ENCODE measurements at places on chromosomes 6 and 20.
A peak's percentile ranks its signal among the peaks of the same experiment; 100 is the strongest.

GRCh38 chr20:61900011-61900944 is 165.4 kb downstream of the TAF4 start:
- no peak for DNase-seq

DNA sequence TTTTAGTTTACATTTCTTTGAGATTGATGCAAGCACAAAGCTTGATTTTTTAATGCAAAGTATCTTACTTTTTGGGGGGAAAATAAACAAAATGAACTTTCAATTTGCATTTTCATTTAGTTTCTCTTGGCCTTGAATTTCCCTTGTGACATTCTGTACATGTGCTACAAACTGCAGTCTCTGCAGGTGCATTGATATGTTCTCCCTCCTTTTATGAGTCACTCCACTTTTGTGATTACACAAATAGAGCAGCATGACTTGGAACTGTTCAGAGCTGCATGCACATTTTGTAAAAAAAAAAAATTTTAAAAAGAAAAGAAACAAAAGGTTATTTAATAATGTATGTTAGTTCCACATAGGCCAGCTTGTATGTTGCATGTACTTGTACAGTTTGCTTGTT is 220.0 kb upstream of the KCNQ5 start:
- no peak for DNase-seq

GRCh38 chr20:17838921-17839320 is 129.7 kb downstream of the SNX5 start:
- DNase-seq = no peak

DNA sequence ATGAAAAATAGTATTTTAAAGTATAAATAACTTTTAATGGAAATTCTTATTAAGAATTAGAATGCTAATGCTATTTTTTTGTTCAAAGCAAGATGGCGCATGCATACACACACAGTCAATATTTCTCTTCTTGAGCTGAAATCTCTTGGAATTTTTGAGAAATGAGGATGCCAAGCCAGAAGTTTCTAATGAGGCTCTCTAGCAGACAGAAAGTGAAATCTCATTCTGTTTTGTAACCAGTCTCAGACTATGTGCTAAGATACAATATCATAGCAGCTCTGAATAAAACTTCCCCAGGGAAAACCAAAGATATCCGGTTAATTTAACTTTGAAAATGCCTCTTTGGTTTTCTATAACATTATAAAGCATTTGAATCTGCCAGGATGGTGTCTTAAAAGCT is 97.2 kb upstream of the HDAC2 start:
- no peak for DNase-seq

DNA sequence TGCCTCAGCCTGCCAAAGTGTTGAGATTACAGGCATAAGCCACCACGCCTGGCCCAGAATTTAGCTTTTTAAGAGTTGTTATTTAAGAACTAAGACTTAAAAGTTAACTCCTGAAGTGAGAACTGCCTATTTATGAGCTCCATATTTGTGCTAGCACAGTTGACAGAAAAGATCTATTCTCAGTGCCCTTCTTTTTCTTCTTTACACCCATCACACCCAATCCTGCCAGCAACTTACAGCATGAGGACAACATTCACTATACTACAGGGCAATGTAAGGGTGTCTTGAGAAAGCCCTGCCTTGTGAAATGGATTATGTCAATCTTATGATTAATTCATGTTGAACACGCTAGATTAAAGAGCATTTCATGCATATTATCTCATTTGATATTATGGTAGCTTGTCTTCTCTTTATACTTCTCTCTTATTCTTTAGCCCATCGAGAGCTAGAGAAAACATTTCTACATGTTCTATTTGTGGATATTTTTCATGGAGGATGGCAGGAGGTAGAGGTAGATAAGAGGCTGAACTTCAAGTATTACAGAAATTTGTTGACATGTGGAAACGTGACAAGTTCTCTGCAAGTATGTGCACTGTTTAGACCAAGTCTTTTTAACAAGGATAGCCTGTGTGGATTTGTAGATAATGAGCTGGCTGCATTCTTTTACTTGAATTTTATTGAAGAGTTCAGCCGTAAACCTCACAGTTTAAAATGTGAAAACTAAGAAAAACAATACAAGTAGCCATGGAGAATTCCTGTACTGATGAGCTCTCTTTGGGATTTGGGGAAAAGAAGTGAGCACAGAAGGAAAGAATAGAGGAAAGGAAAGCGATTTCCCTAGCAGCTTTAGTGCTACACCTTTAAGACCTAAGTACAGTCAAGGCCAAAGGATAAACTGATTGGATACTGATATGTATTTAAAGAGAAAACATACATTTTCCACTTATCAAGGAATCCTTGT is 212.2 kb downstream of the ARHGAP18 start:
- no peak for DNase-seq

DNA sequence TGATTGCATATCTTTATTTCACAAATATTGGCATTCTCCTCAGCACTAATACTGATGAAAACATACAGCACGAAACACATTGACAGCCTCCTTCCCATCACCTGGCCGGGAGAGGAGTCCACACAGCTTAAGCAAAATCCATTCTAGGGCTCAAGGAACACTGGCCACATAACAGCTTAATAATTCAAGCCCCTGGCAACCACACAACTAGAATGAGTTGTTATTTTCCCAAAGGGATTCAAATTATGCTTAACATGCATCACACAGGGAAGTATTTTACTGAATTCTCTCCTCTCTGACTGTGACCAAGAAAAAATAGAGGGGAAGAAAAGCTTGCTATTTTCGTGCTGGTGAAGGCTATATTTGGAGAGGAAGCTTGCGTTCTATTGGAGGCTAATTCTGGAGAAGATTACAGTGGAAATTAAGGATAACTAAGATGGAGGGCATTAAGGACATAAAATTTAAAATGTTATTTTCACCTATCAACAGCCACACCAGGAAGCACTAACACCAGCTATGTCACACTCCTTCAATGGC is 198.5 kb downstream of the ADGRG6 start:
- no peak for DNase-seq

DNA sequence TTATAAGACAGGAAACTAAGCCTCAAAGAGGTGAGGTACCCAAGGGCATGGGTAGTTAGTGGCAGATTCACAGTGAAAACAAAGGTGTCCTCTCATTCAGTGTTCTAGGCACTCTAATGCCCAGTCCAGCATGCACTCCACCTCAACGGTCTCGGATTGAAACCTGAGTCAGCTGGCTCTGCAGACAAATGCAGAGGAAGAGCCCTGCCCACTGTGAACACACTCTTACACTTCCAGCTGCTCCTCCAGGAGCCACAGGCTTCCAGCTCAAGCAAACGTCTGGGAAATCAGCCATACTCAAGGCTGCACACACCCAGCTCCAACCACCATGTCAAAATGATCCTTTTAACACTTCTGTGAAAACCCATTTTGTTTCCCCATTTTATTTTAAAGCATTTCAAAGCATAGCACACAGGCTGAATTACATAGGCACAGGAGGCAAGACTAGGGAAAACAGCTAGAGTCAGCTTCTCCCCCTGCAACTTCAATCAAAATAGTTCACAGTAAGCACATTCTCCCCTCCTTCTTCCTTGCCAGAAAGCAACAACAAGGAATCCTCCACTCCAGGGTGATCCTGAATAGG is 3.0 kb upstream of the IL17A start:
- peak; percentile 75 for DNase-seq

DNA sequence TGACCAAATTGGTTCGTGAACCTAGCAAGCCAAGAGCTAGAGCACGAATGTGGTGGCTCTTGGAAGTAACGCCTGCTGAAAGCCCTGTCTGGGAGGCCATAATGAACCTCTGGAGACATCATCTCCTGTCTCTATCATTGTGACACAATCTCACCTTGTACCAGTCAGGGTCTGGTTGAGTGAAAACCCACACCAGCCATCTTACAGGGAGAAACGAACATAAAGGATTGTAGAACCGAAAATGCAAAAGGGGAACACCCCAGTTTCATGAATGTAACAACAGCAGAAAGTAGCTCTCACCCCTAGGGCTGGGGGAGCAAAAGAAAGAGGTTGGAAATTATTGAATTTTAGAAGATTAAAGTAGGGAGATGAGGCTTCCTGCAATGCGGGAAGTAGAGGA is 50.9 kb upstream of the TAB2 start:
- DNase-seq = no peak

DNA sequence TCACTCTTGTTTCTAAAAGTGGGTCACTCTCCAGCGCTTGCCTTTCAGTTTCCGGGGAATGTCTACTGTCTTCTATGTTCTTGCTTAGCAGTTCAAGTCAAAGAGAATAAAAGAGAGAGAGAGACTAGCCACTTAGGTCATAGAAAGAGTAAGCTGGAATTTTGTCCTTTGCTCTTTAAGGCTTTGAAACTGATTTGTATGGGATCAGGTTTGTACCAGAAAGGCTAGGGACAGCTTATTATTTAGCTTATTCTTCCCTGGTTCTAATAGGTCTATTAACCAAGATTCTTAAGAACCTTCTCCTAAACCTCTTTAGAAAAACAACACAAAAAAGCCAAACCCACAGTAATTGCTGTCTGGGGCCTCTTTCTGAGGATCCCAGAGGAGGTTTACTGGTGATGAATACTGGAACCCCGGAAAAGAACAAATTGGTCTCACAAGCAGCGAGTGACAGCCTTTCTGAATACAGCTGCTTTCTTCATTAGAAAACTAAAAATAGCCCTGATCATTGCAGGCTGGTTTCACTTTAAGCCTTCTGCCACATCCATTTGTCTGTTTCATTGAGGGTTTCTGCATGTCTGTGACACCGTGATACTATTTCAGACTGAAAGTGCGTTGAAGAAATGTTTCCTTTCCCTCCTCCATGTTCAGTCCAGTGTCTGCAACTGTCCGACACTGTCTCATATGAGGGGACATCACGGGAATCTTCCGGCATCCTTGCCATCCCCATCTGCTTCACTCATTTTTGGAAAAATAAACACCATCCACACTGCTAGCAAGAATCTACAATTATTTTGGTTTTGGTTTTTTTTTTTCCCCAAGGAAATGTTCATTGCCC is 75.1 kb upstream of the ATXN1 start:
- DNase-seq = no peak

DNA sequence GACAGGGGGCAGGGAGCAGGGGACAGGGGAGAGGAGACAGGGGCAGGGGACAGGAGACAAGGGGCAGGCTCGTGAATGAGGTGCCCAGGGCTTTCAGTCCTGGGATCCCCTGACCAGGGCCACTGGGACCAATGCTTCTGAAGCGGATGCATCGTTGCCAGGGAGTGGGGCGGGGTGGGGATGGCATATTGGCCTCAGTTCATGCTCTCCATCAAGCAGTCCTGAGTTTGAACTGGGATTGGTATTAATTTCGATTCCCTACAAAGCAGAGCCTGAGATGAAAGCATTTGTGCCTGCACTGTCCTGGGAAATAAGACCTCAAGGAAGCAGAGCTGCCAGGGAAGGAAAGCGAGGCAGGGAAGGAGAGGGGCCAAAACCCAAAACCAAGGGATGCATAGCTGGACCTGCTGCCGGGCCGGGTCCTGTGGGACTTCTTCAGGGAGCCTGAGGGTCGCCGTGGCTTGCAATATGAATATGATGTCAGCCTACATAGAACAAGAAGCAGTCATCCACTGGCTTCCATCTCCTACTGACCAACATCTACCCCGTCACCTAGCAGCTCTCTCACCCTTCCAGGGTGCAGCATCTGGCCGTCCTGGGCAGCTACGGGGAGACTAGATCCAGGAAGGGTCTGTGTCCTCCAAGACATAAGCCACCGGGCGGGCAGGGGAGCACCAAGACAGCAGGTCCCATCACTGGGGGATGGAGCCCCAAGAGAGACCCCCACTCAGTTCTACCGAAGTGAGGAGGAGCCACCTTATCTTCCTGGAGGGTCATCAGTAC is 233.3 kb downstream of the SYNDIG1 start:
- DNase-seq = no peak

DNA sequence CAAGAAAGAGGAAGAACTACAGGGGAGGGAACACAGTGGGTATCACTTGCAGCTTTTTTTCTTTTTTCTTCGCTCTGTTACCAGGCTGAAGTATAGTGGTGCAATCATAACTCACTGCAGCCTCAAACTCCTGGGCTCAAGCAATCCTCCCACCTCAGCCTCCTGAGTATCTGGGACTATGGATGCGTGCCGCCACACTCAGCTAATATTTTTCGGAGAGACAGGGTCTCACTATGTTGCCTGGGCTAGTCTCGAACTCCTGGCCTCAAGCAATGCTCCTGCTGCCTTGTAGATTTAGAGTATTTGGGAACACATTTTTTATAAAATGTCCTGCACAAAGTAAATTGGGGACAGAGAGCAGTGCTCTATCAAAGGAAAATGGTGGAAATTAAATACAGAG is 28.3 kb downstream of the PARD6B start:
- no peak for DNase-seq
